Left colon (tissue), 2 donors: ENCODE measurements at places on chromosomes 3 and 15. TPM values are rescaled to one million over a fixed set of nuclear protein-coding genes. Genes with fewer than 3 reads are reported as not detected.

The ZBTB20 gene
- 27.1 TPM for total RNA-seq

The TRIM59 gene
- total RNA-seq: 5.7 TPM

The ALDH1A3 gene
- total RNA-seq: 5.4 TPM

The LRRC2 gene
- 1.5 TPM for total RNA-seq

The CNOT10 gene
- 33.4 TPM for total RNA-seq

The VWA5B2 gene
- 3.3 TPM for total RNA-seq

The ALPK3 gene
- 1.0 TPM for total RNA-seq

The MAP1A gene
- 1.9 TPM for total RNA-seq

The RAD51 gene
- total RNA-seq: 7.1 TPM

The PRR23A gene
- total RNA-seq: not detected

The MAGI1 gene
- total RNA-seq: 49.2 TPM

The PCCB gene
- total RNA-seq: 59.1 TPM

The LMLN gene
- 5.4 TPM for total RNA-seq

The PLA1A gene
- total RNA-seq: 1.3 TPM

The CMTM6 gene
- 61.3 TPM for total RNA-seq

The ZNF80 gene
- not detected for total RNA-seq

The CCR9 gene
- total RNA-seq: 0.34 TPM

The DNAH12 gene
- 0.09 TPM for total RNA-seq

The CCR8 gene
- not detected for total RNA-seq

The FETUB gene
- not detected for total RNA-seq

The GHSR gene
- not detected for total RNA-seq

The ICE2 gene
- 29.2 TPM for total RNA-seq

The CYP8B1 gene
- not detected for total RNA-seq

The ANKRD63 gene
- not detected for total RNA-seq

The TOPAZ1 gene
- not detected for total RNA-seq
